ENCODE measurements at places on chromosomes 3 and 15.

DNA sequence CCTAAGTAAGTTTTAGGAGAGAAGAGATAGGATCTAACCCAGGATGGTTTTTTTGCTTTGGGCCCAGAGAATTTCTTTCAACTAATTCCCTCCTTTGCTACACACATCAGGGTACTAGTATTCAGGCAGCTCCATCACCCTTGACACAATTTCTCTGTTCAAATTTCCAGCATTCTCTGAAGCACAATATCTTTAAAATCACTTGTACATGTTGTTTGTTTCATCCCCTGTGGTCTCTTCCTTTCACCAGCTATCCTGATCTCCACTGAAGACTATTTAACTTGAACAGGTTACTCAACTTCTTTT is 32.4 kb upstream of the FNDC3B start:
- DNase-seq, result no peak

DNA sequence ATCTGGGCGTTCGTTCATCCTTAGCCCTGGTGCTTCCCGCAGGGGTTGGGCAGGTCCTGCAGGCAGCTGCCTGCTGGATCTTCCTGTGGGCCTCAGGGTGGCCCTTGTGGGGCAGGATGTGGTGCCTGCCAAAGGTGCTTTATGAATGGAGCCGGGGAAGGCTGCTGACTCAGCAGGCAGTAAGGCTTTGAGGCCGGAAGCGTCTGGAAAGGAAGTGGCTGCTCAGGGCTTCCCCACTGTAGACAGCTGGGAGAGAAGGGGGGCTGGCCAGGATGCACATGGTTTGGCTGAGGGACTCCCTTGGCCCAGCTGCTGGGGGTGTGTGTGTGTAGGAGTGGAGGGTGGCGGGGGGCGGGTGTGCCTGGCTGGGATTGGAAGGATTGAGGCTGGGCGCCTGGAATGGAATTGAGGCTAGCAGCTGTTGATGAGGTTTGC is 12.9 kb downstream of the CD276 start:
- peak; percentile 27 for DNase-seq

DNA sequence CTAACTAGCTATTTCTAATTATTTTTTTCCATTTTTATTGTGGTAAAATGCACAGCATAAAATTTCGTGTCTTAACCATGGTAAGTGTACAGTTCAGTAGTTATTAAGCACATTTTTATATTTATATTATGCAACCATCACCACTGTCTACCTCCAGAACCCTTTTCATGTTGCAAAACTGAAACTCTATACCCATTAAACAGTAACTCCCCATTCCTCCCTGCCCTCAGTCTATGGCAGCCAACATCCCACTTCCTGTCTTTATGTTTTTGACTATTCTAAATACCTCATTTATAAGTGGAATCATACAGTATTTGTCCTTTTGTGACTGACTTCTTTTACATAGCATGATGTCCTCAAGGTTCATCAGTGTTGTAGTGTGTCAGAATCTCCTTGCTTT is 25.5 kb downstream of the SLC35A5 start:
- DNase-seq, result no peak

- no peak for DNase-seq
Measured at GRCh38 chr3:129684270-129684669, 77.8 kb upstream of the PLXND1 start.

DNA sequence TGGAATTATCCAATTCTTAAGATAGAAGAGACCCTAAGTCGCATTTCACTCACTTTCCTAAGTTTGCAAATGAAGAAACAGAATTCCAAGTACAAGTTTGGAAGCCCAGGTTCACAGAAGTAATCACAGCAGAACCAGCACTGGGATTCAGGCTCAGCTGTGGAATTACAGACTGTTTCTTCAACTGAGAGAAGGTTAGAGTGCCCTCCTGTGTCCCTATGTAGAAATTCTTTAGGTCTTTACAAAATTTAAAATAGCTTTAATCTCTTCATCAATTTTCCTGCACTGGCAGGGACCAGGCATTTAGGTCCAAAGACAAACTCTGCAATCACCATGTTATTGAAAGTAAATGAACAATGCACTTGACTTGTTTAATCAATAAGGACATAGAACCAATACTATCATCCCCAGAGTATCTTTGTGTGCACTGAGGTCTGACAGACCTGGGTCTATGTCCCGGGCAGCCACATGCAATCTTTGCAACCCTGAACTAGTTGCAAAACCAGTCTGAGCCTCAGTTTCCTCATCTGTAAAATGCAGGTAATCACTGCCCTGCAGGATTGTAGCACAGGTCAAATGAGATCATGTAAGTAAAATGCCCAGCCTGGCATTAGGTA is 96.3 kb upstream of the ZBED2 start:
- no peak for DNase-seq

DNA sequence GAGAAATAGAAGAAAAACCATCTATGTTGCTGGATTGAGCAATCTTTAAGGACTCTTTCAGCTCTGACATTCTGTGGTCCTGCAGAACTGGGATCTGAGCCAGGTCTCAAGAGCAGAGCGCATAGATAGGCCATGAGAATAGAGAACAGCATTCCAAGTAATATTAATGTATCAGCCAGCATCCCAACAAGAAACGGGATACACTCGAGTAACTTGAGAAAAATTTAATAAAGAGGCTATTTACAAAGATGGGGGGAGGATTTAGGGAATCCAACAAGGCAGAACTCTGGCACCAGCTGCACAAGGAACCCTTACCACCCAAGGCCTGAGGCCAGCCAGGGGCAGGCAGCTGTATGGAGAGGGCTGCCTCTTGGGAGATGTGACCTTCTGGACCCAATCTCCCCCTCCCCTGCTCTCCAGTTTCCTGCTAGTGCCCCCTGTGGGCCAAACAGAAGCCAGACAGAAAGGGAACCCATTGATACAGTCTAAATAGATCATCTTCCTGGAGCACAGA is 8.2 kb downstream of the TMOD2 start:
- no peak for DNase-seq
